ENCODE measurements at places on chromosomes 5 and 9.

DNA sequence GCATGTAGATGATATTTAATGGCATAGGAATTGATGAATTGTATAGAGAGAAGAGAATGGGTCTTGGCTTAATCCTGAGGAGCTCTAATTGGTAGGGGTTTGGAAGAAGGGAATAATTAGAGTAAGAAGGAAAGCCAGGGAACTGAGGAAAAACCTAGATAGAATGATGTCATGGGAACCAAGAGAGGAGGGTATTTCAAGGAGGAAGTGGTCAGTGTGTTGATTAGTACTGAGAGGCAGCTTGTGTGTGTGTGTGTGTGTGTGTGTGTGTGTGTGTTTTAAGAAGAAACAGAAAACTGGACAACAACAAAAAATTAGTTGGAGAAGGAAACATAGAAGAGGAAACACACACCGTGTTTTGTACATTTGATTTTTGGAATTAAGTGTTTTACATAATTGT lies 42.8 kb downstream of the MAST4 start:
- no peak for DNase-seq

GRCh38 chr5:168706655-168707069 lies 127.5 kb upstream of the PANK3 start:
- no peak for DNase-seq

DNA sequence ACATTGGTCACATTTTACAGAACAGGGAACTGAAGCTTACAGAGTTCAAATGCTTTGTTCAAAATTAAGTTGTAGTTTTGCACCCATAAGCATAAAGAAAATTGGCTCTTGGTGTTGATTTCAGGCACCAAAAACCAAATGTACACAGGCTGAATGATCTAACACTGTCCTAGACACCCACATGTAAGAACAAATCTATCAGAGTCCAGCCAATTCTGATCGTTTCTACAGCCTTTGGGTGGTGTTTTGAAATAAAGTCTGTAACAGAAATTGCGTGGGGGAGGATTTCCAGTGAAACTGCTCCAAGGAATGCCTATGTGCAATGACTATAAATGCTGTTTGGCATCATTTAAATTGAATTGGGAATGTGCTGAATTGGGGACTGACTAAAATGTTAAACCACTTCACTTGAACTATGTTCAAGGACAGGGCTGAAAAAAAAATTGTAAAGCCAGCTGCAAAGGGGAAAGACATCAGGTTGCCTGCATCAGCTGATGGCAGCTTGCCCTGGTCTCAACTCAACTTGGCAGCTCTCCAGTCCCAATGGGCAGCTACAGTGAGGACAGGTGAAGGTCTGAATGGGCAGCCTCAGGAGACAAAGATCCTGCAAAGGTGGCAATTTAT lies 92.2 kb upstream of the TRPC7 start:
- DNase-seq, result no peak

DNA sequence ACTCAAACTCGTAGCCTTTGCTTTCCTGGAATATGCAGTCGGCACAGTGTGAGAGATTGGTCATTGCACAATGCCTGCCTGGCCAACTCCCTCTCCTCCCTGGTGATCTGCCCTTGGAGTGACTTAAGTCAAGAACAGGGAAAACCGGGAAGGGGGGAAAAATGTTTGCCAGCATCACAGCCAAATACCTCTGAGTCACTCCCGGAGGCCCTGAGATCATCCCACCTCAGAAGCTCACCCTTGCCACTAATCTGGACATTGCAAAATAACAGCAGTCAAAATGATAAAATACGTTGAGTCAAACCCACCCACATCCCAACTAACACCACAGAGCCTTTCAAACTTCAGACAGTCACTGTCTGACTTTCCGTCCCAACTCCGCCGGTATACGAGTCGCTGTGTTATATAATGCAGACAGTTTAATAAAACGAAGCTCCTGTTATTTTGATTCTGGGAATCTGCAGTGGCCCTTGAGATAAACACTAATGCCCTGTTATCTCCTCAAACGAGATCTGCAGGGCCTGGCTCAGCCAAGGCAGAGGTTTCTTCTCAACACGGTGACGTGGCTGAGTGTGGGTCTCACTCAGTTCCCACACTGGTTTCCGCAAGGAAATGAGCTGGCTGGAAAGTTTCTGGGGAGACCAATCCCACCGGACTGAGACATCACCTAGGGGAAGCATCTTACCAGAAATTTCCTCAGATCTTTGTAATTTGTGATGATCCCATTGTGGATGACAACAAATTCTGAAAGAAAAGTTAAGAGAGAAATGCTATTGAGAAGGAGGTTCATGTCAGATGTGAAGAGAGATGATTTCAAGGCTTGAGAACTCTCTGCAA lies 22.1 kb downstream of the GFPT2 start:
- no peak for DNase-seq

GRCh38 chr5:6750951-6751685 lies 37.9 kb downstream of the TENT4A start:
- no peak for DNase-seq

DNA sequence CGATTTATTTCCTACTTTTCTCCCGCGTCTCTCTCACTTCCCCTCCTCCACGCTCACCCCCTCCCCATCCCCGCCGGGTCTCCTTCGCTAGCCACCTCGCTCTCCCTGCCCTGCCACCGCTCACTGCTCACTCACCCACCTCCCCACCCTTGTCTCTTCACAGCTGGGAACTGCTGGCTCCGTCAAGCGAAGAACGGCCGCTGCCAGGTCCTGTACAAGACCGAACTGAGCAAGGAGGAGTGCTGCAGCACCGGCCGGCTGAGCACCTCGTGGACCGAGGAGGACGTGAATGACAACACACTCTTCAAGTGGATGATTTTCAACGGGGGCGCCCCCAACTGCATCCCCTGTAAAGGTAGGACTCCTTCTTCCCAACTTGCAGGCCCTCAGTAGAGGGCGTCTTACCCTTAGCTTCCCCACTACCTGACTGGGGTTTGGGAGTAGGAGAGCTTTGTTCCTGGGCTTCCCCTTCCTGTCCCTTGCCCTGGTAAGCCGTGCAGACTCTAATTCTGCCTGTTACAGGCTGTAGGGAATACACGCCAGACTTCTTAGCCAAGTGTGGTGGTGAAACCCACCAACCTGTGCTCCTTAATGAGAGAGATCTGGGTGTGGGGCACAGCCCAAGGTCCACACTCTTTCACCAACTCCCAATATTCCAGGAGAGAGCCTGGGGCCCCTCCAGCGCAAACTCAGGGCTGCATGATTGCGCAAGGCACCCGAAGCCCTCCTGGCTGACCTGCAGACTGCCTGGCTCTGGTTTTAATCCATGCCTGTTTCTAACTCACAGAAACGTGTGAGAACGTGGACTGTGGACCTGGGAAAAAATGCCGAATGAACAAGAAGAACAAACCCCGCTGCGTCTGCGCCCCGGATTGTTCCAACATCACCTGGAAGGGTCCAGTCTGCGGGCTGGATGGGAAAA lies 2.5 kb downstream of the FST start:
- DNase-seq, result no peak

DNA sequence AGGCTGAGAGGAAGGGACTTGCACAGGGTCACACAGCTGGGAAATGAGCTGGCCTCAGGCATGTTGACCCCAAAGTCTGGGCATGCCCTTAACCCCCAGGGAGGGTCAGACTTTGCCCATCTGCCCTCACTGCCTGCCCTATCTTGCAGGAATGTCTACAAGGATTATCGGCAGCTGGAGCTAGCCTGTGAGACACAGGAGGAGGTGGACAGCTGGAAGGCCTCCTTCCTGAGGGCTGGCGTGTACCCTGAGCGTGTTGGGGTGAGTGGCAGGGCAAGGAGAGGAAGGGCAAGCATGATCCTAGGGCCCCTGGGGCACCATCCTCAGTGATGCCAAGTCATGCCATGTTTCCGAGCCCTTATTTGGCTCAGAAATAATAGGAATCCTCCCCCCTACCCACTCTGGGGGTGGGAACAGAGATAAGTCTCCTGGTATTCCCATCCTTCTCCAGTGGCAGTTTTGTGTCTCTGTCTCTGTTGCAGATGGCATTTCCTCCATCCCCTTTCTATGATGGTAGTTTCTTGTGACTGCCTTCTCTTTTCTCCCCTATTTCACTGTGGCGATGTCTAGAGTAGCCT lies 28.5 kb downstream of the GOLGA2 start:
- DNase-seq, result no peak

GRCh38 chr9:124006448-124007361 lies 4.9 kb upstream of the LHX2 start:
- no peak for DNase-seq

GRCh38 chr5:24547132-24547531 lies 97.6 kb downstream of the CDH10 start:
- no peak for DNase-seq

DNA sequence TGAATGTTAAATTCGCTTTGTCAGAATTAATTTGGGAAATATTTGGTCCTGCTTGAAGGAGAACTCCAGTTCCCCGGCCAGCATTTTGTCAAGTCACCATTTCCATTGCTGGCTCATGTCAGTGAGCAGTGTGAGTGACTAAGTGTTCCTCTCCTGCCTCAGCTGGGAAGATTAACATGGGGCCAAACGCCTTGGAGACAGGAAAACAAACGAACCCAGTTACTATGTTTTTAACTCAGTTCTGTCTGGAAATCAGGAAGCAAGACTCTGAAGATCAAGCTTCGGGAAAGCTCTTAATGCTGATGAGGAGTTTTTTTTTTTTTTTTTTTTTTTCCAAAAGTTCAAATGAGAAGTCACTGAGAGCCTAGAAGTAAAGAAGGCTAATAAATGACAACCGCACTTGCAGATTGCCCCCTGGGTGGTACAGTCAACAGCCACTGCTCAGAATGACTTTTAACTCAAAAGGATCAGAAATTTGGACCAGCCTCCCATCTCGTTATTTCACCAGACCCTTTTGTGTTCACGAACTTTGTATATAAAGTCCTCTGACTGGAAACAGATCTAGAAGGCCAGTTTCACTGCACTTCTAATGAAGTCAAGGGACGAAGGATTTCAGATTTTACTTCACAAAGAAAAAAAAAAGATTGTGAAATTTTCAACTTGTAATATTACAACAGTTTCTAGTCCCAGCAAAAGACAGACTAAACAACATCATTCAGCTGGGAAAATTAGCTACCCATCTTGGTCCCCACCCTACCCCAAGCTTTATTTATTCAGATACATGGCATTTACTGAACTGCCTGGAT lies 121.3 kb downstream of the LHFPL2 start:
- no peak for DNase-seq

GRCh38 chr9:137657606-137658005 lies 38.8 kb downstream of the EHMT1 start:
- no peak for DNase-seq

DNA sequence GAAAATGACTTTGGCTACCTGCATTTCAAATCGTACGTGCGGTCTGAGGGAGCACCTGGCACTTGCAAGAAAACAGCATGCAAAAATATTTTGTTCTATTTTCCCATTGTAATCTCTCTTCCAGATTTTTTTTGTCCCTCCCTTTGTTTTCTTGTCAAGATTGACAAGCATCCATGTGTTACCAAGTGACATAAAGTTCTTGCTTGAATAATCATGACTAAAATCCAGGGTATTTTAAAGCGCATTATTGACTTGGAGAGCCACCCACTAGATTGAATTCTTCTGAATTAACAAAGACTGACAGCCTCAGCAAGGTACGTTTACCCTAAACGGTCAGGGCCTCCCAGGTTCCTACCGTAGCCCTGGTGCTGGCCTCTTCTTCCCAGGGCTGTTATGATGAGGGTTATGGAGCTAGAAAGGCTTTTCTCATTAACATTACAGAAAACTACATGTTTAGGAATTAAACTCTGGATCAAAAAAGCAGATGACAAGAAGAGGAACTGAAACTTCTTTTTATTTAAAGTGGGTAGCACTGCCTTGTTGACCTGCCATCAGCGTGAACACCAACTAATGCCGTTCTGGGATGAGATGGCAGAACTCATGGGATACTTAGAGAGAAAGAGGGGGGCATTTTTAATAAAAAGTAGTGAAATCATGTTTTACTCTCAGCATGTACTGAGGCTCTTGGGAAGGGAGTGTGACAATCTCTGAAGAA lies 297.0 kb downstream of the EFNA5 start:
- no peak for DNase-seq

- DNase-seq, result no peak
Observed at GRCh38 chr5:132233811-132234683, 6.4 kb upstream of the P4HA2 start.

DNA sequence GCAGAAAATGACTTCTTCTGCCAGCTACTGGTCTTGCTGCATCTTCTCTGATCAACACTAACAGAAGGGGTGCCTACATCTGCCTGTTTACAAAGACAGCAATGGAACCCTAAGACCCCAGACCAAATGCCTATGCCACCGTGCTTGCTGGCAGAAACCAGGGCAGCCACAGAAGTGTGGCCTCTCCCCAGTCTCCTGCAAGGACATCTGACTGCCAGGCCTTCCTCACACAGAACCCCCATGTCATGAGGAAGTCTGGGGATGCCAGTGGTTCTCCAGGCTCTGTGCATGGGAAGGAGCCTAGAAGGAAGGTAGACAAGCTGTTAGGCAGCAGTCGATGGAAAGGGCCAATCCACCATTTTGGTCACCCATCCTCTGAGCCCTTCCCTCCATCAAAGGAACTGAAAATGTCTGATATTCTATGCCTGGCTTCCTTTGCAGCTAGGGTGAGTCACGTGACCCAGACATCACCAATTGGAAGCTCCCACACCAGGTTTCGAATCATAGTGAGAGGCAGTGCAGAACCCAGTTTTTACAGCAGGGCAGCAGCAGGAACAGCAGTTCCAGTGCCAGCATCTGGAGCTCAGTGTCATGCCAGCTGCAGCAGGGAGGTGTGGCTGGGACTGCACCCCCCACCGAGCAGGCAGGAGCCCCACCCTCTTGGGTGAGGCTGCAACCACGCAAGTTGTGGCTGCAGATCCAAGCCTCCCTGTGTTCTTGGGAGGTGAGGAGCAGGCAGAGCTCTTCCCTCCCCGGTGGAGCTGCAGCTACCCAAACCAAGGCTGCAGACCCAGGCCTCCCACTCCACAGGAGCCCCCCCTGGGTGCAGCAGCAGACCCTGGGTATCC lies 123.4 kb downstream of the OLFM1 start:
- DNase-seq, result no peak

- no peak for DNase-seq
Observed at GRCh38 chr5:146647656-146648199, 131.7 kb upstream of the GPR151 start.

- no peak for DNase-seq
Observed at GRCh38 chr9:85600675-85601263, 141.0 kb downstream of the AGTPBP1 start.

DNA sequence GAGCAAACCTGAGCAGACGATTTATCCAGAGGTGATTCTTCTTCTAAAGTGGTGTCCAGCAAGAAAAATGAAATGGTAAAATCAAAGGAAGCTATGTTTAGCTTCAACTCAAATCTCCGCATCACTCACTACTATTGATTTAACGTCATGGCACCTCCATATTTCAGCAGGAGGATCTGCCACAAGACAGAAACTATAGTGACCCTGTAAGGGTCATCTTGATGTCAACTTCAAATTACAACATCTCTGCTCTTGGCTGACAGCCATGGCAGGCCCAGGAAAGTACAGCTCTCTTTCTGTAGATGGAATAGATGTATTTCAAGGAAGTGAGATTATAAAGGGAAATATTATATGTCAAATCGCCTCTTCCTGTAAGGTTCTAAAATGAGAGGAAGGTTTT lies 10.1 kb upstream of the EFNA5 start:
- DNase-seq, result no peak

- no peak for DNase-seq
Observed at GRCh38 chr9:34426347-34427074, 31.9 kb downstream of the FAM219A start.

Measured in stimulated activated CD4-positive, alpha-beta T cell treated with anti-CD3 and anti-CD28 coated beads, Interleukin-1b, Interleukin-23, amount 100 ng/mL, for 1 hour (primary cell).